ENCODE measurements at places on chromosomes 11 and 22.

DNA sequence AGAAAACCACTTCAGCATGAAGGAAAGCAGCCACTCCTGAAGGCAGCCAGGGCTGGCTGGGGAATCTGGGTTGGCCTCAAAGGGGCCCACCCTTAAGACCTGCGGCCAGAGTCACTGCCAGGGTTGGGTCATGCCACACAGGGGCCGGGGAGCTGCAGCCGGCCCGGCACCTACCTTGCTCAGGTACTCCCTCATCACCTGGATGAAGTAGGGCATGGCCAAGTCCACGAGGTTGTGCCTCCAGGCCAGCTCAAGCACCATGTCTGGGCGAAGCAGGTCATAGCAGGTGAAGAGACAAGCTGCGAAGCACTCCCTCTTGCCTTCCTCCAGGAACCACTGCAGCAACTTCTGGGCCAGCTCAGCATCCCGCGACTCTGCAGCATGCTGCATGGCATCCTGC lies 4.7 kb upstream of the SLC25A1 start:
- no peak for DNase-seq

- peak; percentile 43 for DNase-seq
These were observed 192.7 kb downstream of the C11orf91 start for GRCh38 chr11:33507967-33508366.

DNA sequence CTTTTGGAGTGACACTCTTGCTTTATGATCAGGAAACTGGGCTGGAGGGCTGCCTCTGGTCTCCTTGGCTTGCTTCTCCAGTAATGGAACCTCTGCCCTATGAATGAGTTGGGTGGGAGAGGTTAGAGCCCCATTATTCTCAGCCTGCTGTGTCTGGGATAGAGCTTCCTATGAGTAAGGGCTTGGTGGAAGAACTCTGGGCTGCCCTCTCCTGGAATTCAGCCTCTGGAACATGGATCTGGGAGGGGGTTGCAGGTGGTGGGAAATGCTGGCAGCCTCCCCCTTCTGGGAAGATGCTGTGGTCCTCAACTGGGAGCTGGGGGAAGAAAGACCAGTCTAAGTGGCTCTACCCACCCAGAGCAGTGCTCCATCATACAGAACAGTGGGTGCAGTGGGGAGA lies 81.8 kb upstream of the SYN3 start:
- DNase-seq, result no peak

GRCh38 chr11:9982127-9982795 lies 311.8 kb downstream of the SBF2 start:
- peak; percentile 42 for DNase-seq

DNA sequence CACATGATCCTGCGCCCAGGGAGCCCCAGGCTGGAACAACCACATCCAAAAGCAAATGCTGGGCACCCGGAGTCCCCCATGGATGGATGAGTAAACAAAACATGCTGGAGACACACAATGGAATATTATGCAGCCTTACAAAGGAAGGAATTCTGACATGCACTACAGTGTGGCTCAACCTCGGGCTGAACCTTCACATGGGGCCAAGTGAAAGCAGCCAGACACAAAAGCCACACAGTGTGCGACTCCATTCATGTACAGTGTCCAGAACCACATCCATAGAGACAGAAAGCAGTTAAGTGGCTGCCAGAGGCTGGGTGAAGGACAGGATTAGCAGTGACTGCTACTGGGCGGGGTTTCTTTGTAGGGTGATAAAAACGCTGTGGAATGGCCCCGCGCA lies 10.1 kb downstream of the POLR3H start:
- DNase-seq, result no peak

- peak; percentile 94 for DNase-seq
These were observed 518.7 kb downstream of the NTM start for GRCh38 chr11:131889146-131889577.

- no peak for DNase-seq
These were observed 68.9 kb downstream of the ZBTB16 start for GRCh38 chr11:114128399-114128798.

DNA sequence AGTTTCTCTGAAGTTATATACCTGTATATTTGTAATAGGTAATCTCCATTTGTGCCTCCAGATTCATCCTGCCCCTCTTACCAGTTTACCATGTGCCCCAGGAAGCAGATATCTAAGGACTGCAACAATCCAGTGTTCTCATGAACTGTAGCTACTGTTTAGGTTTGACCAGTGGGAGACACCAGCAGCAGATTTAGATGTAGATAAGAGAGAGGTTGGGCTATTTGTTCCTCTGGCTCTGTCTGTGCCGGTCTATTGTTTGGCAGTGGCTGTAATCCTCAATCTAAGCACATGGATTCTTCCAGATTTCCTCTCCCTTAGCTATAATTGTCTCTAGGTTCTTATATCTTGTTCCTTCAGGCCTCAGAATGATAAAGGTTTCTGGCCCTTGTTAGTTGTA lies 88.4 kb downstream of the ANO3 start:
- no peak for DNase-seq

DNA sequence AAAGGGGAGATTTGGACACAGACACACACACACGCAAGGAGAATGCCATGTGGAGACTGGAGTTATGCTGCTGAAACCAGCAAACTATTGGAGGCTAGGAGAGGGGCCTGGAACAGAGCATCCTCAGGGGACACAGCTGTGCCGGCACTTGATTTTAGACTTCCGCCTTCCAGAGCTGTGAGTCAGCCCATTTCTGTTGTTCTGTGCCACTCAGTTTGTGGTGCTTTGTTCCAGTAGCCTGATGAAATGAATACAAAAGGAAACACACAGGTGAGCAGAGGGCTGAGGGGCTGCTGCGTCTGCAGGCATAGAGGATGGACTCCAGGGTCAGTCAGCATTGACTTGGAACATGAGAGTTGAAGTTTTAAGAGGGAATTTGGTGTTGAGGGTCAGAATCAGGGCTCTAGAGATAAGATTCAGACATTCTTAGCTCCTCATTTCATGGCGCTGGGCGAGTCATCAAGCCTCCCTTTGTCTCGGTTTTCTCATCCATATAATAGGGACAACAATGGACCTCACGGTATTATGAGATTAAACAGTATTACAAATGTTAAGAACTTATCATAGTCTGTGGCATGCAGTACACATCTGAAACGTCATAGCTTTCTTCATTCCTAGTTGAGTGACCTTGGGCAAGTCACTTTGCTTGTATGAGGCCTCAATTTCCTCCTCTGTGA lies 191.0 kb downstream of the MIAT start:
- peak; percentile 61 for DNase-seq

GRCh38 chr11:93548679-93549319 lies 5.6 kb upstream of the SMCO4 start:
- DNase-seq, result no peak

- DNase-seq, result peak; percentile 62
These were observed 16.1 kb downstream of the MGAT3 start for GRCh38 chr22:39472570-39473556.

GRCh38 chr22:28894334-28894733 lies 11.0 kb downstream of the ZNRF3 start:
- DNase-seq, result no peak

GRCh38 chr11:131592734-131593133 lies 222.3 kb downstream of the NTM start:
- DNase-seq, result no peak

DNA sequence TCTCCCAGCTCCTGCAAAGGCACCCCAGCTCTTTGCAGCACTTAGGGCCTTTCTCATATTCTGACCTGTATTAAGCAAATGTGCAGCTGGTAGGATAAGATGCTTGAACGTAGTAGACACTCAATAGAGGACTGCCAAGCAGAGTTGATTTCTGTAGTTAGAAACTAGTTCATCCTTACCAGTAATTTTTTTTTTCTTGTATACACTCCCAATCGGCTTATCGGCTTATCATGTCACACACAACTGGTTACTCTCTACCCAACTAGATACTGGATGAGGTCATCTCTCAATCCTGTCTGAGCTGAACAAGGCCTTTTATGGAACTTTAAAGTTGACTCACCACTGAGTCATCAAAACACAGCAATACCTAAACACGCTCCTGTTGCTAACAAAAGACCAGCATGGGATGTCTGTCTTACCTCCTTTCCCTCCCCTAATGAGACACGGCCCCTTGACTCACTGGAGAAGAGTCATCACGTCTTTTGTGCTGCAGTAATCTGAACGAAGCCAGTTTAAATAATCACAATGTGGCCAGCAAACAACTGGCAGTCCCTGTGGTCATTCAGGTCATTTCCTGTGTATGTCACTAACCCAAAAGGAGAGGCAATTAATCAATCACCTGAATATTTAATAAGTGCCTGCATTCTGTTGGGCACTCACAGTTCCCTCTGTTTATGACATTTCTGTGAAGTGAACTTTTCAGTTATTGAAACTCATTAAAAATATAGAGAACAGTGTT lies 7.5 kb upstream of the WEE1 start:
- DNase-seq, result peak; percentile 100

GRCh38 chr11:120385655-120386054 lies 49.4 kb downstream of the ARHGEF12 start:
- no peak for DNase-seq

GRCh38 chr11:120952461-120953434 lies 71.2 kb upstream of the TBCEL start:
- DNase-seq, result peak; percentile 50

GRCh38 chr22:48832592-48832991 lies 995.1 kb downstream of the BRD1 start:
- DNase-seq, result no peak

DNA sequence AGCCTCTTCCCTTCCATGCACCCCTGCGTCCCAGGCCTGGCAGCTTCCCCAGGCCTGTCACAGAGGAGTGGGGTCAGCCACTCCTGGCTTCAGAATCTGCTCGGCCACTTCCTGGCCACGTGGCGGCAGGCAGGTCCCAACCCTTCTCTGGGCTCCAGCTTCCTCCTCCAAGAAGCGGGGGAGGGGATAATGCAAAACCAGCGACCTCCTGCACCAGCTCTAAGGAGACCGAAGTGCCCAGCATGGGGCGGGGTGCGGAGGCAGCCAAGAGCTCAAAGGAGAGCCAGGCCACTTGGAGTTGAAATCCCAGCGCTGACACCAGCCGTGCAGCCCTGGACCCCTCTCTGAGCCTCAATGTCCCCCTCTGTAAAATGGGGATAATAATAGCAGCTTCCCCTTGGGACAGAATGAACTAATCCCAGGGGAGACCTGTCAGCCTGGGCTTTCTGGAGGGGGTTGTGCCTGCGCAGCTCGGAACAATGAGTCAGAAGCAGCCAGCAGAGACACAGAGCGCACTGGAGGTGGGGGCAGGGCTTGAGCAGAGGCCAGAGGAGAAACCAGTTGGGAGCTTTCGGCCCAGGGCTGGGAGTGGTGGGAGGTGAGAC lies 22.8 kb upstream of the PICK1 start:
- peak; percentile 91 for DNase-seq

GRCh38 chr11:120547316-120547715 lies 35.8 kb downstream of the GRIK4 start:
- no peak for DNase-seq

DNA sequence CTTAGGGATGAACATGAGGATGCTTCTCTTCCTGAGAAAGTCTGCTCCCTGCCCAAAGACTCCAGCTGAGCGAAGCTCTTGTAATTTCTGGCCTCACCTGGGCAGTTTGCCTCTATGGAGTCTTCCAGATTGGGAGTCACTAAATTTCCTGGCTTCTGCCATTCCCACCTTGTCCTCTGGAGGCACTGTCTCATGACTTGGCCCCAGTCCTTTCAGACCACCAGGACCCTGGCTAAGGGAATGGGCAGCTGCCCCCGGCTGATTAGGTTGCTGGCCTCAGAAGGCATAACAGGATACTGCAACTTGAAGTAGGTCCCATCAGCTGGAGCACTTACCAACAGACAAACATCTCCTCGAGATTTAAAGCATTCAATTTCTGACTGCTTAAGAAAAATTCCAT lies 128.1 kb upstream of the SPON1 start:
- no peak for DNase-seq

DNA sequence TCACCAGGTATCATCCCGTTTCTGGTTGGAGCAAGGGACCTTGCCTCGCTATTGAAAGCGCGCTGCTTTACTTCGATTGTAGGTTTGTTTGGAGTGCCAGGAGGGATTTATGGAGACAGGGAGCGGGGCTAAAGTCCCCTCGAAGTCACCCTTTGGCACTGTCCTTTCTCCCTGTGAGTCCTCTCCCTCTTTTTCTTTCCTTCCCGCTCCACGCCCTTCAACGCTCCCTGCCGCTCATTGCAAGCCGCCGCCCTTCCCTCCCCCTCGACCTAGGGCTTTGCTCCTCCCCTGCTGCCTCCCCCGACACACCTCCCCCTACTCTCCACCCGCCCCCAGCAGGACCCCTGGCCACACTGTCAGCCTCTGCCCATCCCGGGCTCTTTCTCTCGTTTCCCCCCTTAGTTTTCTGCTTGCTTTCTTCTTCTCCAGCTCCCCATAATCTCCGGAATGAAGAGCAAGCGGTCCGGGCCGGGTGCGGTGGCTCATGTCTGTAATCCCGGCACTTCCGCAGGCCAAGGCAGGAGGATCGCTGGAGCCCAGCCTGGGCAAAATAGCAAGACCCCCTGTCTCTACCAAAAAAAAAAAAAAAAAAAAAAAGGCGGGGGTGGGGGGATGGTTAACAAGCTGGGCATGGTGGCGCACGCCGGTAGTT lies 41.0 kb downstream of the AHNAK start:
- DNase-seq, result no peak
